NCI-H524 (cell line): ENCODE measurements at places on chromosomes 1 and 21.
A peak's percentile ranks its signal among the peaks of the same experiment; 100 is the strongest.

DNA sequence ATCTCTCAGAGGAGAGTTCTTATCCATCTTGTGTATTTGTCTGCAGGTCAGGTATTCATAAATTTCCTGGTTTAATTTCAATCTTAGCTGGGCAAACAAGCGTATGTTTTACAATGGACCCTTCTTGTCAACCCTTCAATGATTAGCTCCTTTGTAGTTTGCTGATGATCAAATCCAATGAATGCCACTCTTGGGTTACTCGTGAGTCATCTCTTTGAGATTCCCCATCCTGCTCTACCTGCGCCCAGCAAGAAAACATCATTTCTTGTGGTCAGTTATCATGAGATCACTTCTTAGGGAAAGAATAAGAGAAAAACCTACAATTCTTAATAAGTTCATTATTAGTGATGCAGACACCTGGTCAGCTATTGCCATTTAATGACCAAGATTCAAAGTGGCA is 572.3 kb upstream of the PKN2 start:
- DNase-seq, result no peak

DNA sequence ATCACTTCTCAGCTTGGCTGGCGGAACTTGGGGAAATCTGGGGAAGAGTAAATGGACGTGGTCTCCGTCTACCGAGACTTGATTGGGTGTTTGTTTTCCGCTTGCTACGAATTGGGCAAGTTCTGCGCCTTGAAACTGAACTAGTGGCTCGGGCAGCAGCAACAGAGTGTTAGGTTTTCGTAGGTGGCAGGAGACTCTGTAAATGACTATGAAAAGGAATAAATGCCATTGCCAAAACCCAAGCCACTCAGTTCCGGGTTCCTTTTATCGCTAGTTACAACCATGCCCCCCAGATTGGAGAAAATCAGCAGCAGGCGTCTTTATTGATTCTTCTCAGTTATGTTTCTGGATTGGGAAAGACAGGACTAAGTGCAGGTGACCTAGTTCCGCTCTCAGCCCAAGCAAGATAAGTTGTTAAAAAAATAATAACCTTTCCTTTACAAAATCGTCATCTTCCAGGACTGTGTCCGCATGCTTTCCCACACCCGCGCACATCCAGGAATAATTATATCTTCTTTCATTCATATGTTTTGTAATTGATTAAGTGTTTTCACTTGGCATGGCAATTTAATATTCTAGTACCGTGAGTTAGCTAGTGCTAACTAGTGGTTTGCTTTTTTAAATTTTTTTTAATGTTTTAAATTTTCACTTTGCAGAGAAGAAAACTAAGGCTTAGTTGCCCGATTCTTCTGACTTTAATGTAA is 3.4 kb downstream of the LHX9 start:
- no peak for DNase-seq

DNA sequence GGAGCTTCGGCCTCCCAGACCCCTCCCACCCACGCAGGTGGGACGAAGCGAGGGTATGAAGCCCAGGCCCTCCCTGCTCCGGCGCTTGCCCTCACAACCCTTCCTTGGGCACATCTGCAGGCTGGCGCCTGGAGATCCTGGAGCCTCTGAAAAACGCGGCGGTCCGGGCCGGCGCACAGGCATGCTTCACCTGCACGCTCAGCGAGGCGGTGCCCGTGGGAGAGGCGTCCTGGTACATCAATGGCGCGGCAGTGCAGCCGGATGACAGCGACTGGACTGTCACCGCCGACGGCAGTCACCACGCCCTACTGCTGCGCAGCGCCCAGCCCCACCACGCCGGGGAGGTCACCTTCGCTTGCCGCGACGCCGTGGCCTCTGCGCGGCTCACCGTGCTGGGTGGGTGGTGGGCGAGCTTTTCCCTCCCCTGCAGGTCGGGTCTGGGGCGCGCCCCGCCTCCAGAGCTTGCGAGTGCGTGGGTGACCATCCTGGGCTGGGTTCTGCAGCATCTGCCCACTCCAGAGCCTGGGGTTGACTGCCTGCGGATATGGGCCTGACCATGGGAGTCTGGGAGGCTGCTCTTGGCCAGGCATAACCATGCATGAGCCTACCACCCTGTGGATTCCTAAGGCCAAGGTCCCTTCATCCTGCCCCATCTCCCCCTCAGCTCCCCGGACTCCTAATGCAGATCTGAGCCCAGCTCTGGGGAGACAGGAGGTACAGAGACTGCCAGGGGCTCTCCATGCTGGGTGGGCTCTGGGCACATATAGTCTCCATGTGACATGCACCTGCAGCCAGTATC is 89.8 kb downstream of the TRIM11 start:
- DNase-seq, result no peak

DNA sequence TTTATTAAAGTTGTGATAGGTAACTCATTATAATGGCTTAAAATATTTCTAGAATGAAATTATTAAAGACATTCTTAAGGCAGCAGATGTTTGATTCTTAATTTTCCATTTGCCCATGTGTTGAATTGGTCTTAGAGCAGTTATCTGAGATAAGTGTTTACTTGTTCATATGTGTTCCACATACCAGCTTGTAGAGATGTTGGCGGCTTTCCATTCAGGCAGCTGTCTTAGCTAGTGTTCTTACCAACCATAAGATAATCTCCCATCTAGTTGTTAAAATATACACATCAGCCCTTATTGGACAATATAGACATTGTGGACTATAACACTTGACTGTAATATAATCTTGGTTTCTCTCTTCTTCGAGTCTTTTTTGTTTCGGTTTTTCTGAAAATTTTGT is 1372.9 kb upstream of the ADGRL2 start:
- DNase-seq, result peak; percentile 76

DNA sequence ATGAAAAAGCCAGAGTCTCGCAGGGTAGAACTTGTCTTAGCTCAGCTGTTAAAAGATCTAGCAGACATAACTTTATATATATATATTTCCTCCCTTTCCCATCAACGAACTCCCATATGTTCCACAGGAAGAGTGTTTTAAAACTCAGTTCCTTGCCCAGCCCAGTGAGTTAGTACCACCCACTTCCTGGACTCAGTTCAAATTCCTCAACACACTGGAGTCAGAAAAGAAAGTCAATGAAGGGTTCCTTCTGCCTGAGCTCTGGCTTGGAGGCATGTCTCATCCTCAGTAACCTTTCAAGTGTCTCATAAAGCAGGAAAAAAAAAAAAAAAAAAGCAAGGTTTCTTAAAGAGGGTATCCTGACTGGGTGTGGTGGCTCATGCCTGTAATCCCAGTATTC is 15.6 kb downstream of the TPM3 start:
- DNase-seq, result no peak
